Fibroblast of pulmonary artery (primary cell): ENCODE measurements at places on chromosomes 6 and 20.

- DNase-seq, result peak; percentile 64
These were observed 311.7 kb upstream of the PLCB4 start for GRCh38 chr20:8757146-8757545.

DNA sequence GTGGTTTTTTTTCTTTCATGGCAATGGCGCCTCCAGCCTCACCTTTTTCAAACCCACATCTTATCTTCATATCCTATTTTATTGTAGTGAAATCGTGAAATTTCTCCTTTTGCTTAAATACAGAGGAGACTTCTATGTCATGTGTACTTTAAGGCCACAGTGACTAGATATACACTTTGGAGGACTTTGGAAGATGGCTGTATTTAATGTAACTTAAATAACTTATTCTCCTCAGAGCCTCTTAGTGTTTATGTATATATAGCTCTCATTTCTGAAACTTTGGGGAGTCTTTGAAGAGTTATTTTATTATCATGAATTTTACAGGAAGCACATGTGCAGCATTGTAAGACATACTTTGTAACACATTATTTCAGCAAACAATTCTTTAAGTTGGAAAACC lies 968 bp downstream of the LAMA2 start:
- no peak for DNase-seq

DNA sequence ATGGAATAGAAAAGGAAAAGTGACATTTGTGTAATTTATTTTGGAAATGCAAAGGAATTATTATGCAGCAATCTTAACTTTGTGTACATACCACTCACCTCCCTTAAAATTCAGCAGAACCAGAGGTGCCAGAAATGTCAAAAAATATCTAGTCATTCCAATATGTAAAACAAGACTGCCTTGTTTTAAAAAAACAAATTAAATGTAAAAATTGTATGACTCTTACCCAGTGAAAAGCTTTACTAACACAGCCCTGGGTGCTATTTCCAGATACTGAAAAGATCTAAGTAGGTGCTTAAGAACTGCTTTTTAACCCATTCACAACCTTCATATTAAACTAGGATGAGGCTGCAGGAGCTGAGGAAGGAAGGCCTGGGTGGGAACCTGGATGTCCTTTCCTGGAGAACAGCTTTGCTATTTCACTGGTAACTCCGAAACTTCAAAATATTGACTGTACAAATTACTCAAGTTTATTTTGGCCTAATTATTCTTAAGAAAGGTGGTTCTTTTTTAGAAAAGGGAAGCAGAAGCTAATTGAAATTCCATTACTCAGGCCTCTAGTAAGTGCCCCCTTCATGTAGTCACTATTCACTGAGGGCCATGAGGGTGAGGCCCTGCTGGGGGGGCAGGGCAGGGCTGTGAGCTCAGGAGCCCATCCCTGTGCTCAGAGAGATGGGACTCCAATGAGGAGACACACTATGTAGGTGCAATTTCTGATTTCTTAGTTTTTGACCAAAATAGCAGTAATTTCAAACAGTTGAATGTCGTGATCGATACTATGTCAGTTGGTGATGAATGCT lies 139.6 kb downstream of the MAP3K4 start:
- no peak for DNase-seq

GRCh38 chr20:17339000-17339399 lies 112.2 kb downstream of the PCSK2 start:
- DNase-seq, result no peak

- no peak for DNase-seq
These were observed 50.3 kb downstream of the DOP1A start for GRCh38 chr6:83117802-83118201.
